ENCODE measurements at places on chromosomes 16 and 17. TPM values are rescaled to one million over a fixed set of nuclear protein-coding genes. Genes with fewer than 3 reads are reported as not detected.

- H3K27ac ChIP-seq, result no peak overlapping the region
- DNase-seq, result no peak
- H3K36me3 ChIP-seq, result no peaks in the 10 kb centered on the region
- H3K4me3 ChIP-seq, result no peak overlapping the region
These were observed 32.8 kb upstream of the SSTR5 start for GRCh38 chr16:1039762-1040161.

DNA sequence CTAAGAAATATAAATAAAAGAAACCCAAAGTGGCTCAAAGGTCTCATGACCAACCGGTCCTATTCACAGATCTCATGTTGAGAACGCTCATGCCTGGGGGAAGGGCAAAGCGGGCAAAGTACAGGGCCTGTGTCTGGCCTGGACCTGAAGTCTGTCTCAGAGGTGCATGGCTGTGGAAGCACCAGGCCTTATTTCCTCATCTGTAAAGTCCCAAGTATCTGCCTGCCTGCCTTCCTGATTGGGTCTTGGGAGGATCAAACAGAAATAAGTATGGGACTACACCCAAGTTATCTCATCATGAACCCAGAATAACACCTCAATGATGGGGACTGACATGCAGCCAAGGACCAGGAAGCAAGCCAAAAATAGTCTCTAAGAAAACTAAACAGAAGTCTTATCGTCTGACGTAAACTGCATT is 14.2 kb downstream of the AXIN2 start:
- DNase-seq, result no peak
- H3K27me3 ChIP-seq, result no peaks in the 10 kb centered on the region
- no peak overlapping the region for H3K4me3 ChIP-seq
- peaks cover 12% of the 10 kb centered on the region for H3K36me3 ChIP-seq
- H3K4me1 ChIP-seq, result peaks cover 6% of the 10 kb centered on the region

DNA sequence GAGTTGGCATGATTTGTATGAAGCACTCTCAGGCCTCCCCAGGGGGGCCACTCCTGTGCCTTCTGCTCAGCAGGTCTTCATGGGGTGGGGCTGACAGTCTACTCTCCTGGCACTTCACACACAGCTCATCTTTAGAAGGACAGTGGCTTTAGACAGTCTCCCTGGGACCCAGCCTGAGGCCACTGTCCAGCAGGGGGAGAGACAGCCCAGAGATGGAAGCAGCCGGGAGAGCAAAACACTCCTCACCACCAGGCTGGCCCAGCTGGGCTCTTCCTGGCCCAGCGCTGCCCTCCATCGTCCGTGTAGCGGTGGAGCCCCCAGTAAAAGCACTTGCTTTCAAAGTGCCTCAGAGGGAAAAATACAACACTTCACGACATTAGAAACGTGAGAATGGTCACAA is 62.0 kb upstream of the CRHR1 start:
- no peak for DNase-seq
- no peak overlapping the region for H3K4me3 ChIP-seq
- H3K27me3 ChIP-seq, result peaks cover 47% of the 10 kb centered on the region
- H3K27ac ChIP-seq, result no peak overlapping the region
- no peaks in the 10 kb centered on the region for H3K36me3 ChIP-seq
- H3K4me1 ChIP-seq, result peaks cover 2% of the 10 kb centered on the region

DNA sequence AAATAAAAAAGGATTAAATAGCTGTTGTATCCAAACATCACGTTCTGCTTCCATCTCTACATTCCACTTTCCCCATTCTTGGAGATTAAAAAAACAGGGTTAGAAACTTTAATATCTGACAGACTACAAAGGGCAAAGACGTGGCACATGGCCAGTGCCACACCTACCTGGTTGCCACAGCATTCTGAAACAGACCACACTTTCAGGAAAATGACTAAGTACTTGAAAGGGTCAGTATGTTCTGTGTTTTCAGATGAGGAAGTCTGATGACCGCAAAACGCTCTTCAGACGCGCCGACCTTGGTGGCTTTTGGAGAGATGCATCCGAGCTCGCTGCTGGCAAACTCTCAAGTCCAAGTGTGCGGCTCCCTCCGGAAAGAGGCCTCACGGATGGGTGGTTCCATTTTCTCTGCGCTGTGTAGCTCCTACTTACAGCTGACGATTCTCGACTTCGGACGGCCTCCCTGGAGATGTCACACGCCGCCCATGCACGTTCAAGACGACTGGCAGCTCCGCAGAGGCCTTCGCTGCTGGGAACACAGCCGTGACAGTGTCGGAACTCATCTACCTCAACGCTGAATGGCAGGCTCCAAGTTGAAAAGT is 15.5 kb downstream of the MAP1LC3B start:
- H3K4me1 ChIP-seq, result peaks cover 3% of the 10 kb centered on the region
- H3K27me3 ChIP-seq, result no peaks in the 10 kb centered on the region
- H3K4me3 ChIP-seq, result no peak overlapping the region
- DNase-seq, result no peak

DNA sequence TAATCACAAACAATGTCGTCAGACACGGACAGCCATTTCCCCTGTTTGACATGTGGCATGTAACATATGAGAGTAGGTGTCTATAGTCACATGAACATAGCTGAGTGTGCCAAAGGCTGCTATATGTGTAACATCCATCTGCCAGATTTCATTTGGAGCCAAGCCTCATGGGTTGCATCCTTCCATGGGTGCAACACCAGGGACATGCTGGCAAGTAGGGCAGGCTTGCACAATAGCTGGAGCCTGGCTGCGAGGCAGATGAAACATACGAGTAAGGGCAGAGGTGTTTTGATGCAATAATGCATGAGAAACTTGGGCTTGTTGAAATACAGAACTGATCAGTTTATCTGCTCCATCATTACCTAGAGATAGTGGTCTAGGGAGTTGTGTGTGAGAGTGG is 9.0 kb upstream of the ZNF689 start:
- no peak overlapping the region for H3K4me3 ChIP-seq
- no peak overlapping the region for H3K27ac ChIP-seq
- H3K36me3 ChIP-seq, result no peaks in the 10 kb centered on the region
- DNase-seq, result no peak
- H3K27me3 ChIP-seq, result peaks cover 14% of the 10 kb centered on the region
- H3K4me1 ChIP-seq, result peaks cover 6% of the 10 kb centered on the region

- DNase-seq, result no peak
- H3K4me3 ChIP-seq, result no peak overlapping the region
- H3K36me3 ChIP-seq, result no peaks in the 10 kb centered on the region
These were observed 20.2 kb upstream of the ENGASE start for GRCh38 chr17:79054200-79054960.

DNA sequence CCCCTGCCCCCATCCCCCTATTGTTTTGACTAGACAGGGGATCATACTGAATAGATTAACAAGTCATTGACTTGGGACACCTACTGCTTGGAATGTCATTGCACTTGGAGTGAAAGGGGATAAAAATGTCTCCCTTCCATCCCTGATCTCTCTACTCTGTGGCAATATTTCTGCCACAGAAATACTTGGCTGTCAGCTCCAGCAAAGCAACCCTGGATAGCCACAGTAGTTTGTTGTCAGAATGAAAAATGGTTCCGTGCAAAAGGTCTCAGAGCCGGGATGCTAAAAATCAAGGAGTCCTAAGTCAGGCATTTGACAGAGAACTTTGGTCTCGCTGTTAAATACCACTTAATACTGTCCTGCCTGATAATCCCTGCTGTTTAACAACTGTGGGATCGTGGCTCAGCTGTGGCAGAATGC is 722.0 kb upstream of the SOX9 start:
- no peak overlapping the region for H3K27ac ChIP-seq
- no peak for DNase-seq
- H3K4me3 ChIP-seq, result no peak overlapping the region
- no peaks in the 10 kb centered on the region for H3K4me1 ChIP-seq

The CD300LF gene
- total RNA-seq, result not detected

The CD79B gene
- 19.6 TPM for total RNA-seq

The GCGR gene
- total RNA-seq, result not detected

The DHRS7C gene
- total RNA-seq, result not detected

The FBXO39 gene
- total RNA-seq, result 0.48 TPM

Measured in activated naive CD8-positive, alpha-beta T cell treated with anti-CD3 and anti-CD28 coated beads, Interleukin-2, amount 10 ng/mL, durations not matched to agents 7 days and 5 days (primary cell).